HEK293T (cell line): ENCODE measurements at places on chromosomes 6 and 20.

- no peak for DNase-seq
Observed at GRCh38 chr6:132236744-132237143, 164.5 kb downstream of the MOXD1 start.

DNA sequence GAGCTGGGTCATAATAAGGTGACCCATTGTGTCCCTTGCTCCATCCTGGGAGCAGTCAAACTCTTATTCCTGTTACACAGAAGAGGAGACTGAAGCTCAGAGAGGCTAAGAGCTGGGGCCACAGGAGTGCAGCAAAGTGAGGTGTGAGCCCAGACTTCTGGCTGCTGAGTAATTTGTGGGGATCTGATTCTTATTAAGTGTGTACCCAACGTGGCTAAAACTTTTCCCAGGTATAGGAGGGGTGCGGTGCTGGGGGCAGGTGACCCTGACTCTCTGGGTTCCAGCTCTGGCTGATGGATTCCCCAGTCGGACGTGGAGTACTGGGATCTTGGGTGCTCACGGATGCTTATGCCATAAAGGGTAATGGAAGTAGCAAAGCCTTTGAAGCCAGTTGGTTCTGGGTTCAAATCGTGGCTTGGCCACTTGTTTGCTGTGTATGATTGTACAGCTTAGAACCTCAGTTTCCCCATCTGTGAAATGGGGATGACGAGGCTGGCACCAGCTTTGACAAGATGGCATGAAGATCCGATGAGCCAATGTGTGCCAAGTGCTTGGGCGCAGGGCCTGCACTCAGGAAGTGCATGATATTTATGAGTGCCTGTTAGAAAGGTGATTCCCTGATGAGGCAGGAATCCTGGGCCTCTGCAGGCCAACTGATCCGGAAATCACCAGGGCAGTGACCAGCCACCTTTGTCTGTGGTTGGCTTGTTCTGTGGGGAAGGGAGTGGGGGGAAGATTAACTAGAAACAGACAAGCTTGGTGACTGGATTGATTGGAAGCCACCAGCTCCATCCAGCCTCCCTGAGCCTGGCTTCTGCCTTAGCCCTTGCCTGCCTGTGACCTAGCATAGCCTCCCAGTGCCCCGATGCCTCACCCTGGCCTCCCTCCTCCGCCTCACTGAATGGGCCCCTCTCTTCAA is 6.0 kb downstream of the SRC start:
- no peak for DNase-seq

DNA sequence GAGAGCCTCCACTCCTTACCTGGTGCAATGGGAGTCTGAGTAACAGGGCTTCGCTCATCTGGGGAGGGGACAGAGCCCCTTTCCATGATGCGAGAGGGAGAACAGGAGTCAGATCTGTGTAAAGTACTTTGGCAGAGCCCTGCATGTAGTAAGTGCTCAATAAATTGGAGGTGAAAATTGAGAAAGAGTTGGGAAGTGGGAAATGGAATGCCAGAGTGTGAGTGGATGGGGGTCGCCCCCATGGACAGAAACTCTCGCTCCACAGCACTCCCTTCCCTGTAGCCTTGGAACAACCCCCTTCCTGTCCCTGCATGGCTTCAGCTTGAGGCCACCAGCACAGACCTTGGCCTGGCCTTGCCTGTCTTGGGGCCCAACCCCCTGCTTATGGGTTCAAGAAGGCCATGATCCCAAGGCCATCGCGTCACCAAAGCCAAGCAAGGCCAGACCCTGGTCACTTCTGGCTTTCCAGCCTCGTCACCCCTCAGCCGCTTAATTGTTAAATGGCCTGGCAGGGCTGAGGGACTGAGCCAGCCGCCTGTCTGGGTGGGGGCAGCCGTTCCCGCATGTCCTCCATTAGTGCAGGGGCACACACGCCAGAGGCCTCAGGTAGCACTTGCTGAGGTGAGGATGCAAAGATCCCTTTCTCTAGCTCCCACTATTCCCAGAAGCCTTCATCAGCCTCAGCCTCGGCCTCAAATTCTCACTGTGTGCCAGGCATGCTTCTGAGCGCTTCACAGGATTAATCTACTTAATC is 93.7 kb upstream of the PTPN1 start:
- DNase-seq: no peak

DNA sequence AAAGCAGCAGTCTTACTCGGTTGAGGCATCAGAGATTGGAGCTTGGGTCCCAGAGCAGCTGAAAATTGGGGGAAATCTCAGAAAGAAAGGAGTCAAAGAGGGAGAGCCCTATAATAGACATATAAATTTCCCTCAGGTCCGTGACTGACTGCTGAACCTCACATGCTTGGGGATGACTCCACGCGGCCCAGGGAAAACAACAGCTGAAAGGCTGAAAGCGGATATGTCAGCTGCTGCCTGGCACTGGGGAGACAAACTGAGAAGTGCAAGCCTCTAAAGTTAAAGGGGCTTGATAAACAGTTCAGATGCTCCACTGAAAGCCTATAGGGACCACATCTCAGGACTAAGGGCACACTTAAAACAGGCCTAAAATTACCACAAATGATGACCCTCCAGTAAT is 255.9 kb upstream of the RIN2 start:
- no peak for DNase-seq

DNA sequence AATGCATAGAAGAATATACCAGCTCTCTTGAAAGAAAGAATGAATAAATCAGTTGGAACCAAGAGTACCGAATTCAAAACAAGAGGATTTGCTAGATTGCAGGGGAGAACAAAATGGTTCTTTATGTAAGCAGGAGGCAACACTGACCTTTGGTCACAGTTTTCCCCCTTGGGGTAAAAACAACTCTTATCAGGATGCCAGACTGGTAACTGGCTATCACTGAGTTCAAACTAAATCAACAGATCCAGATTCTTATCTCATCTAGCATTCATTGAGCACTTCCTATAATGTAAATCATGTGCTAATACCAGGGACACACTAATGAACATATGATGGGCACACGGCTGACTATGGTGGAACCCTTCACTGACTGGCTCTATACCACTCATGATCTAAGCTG is 4.8 kb upstream of the IL17F start:
- no peak for DNase-seq

- DNase-seq: no peak
Observed at GRCh38 chr20:13515796-13516558, 122.8 kb downstream of the TASP1 start.

- no peak for DNase-seq
Observed at GRCh38 chr20:60242836-60243505, 284.7 kb downstream of the CDH26 start.

- no peak for DNase-seq
Observed at GRCh38 chr20:19828232-19828631, 70.2 kb downstream of the RIN2 start.

DNA sequence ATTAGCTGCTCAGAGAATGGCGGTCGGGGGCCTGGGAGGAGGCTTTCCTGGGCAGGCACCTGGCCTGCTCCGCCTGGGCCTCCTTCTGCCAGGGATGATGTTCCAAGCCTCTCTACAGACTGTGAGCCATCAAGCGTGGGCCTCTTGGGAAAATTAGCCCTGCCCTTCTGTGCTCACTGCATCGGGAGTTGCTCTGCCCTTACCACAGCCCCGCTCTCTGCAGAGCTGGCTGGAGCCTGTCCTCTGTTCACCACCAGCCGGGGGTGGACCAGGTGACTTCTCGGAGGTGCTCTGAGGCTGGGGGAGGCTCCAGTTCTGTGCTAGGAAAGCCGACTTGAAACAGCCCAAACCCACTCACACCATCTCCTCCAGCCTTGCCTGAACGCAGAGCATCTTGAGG is 24.2 kb downstream of the MDGA1 start:
- DNase-seq: no peak

GRCh38 chr6:165968408-165968807 is 199.2 kb downstream of the TBXT start:
- no peak for DNase-seq

- DNase-seq: no peak
Observed at GRCh38 chr6:33719326-33719987, 8.0 kb upstream of the UQCC2 start.

GRCh38 chr20:23161968-23162696 is 76.0 kb upstream of the CD93 start:
- DNase-seq: no peak

GRCh38 chr6:3058957-3059356 is 9.3 kb upstream of the RIPK1 start:
- DNase-seq: no peak

DNA sequence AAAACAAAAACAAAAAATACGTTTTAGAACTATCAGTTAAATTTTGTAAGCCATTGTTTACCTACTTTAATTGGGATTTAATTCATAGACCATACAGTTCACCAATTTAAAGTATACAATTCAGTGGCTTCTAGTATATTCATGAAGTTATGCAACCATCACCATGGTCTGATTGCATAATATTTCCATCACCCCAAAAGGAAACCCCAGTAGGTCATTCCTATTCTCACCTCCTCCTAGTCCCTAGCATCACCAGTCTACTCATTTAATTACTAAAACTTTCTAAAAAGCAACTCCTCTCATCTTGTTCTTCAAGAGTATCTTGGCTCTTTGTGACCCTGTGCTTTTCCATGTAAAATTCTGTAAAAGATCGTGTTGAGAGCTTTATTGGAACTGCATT is 60.2 kb downstream of the ASXL1 start:
- DNase-seq: no peak

DNA sequence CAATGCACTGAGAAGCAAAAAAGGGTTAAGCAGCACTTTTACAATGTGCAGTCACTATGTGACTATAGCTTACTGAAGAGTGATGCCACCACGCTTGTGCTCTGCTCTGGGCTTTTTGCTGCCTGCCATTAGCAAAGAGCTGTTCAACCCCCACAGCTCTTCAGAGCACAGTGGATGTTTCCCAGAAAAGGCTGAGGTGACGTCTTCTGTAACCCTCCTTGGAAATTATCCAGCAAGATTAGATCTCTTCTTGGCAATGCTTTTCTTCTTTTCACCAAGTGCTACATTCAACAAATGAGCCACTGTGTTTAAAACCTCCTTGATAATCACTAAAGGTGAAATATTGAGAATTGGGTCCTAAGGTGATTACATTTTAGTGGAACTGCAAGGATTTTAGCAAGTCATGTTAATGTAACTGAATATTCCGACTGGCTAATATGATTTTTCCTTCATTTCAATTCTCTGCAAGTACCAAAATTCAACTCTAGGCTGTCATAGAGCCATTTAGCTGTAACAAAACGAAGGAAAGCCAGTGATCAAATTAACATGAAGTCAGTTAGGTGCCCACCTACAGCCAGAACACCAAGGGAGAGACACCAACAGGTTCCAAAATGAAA is 34.9 kb downstream of the ELOVL5 start:
- DNase-seq: peak; percentile 23

DNA sequence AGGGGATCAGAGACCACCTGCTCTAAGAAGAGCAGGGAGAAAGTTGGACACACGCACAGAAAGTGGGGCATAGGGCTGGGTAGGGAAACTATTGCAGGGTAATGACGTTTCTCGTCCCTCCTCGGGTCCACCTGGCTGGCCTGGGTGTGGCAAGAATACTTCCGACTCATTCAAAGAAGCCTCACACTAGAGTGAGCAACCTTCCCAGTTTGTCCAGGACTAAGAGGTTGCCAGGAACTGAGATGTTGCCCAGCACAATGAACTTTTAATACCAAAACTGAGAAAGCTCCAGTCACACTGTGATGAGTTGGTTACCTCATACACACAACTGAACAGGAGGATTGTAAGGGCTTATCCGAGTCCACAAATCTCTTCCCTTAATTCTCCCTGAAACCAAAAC is 74.5 kb upstream of the ADGRF1 start:
- DNase-seq: no peak

DNA sequence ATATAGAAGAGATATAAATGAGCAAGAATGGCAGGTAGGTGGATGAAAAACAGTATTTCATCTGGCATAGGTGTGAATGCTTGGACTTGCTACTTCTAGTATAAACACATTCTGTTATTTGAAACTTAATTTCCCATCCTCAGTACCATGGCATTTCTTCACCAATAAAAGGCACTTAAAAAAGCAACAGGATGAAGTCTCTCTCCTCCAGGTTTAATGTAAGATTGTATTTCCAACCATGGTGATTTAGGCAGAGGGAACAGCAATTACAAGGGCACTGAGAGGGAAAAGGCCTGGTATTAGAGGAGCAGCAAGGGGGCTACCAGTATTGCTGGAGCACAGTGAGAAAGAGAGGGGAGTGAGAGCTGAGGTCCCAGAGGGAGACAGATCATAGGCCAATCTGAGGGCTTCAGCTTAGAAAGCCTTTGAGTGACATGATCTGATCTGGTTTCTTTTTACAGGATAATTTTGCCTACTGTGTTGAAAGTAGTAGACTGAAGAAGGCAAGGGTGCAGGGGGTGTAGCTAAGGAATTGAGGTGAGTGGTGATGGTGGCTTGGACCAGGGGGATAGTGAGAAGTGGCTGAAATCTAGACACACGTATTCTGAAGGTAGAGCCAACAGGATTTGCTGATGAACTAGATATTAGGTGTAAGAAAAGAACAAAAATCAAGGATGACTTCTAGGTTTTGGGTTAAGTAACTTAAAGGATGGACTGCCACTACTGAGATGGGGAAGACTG is 67.8 kb upstream of the SMIM29 start:
- no peak for DNase-seq

DNA sequence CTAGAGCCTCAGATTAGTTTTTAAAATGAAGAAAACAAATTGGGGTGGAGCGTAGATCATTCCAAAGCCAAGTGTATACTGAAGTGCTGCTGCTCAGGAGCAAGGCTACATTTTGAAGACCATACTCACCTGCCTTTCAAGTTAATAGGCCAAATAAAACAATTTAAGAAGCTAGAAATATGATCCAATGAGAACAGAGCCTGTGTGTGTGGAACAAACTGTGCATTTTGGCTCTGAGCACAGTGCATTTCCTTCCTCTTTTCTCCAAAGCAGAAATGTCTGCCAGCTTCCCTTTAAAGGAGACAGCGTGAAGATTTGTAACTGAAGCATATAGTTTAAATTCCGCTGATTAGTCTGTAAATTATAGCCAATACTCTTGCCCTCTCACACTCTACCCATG is 3.2 kb upstream of the IFNGR1 start:
- DNase-seq: no peak

DNA sequence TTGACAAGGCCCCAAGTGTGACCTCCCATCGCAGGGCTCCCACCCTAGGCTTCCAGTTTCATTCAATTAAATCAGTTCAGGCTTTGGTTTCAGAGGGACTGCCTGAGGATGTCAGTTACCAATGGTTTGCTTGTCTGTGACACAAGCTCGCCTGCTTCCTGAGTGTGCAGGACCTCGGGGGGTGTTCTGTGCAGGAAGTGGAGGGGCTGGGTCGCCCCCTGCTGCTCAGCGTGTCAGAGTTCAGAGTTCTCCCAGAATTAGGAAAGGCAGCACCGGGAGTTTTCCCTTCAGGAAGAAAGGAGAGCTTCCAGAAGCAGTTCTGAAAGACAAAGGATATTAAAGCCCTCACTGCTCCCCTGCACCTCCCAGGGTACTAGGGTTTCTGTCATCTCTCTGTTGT is 50.8 kb upstream of the TGM3 start:
- DNase-seq: no peak

GRCh38 chr6:31007694-31008093 is 2.6 kb upstream of the MUC22 start:
- no peak for DNase-seq

GRCh38 chr20:62349556-62350097 is 17.5 kb downstream of the LAMA5 start:
- DNase-seq: no peak

GRCh38 chr20:33909331-33909921 is 84.3 kb upstream of the RALY start:
- DNase-seq: no peak
